Left ventricle myocardium superior (tissue), 1 donor: ENCODE measurements at places on chromosomes 7 and 10.

GRCh38 chr10:126090911-126091728 is 194.8 kb downstream of the FANK1 start:
- no peak for DNase-seq

GRCh38 chr10:116120688-116121455 is 152.1 kb downstream of the GFRA1 start:
- DNase-seq = no peak

DNA sequence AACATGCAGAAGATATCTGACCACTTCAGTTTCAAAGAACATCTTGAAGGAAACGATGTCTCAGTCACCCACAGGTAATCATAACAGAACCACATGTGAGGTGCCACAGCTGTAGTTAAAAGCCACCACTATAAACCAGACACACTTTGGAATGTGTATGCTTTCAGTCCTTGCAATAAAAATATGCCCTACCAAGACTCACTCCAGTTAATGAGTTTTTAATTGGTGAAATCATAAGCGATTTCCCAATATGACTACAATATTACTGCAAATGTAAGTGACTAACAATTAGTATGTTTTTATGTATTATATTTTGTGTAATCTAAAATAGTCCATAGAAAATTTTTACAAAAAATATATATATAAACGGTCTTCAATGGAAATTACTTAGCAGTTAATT is 428.2 kb downstream of the PARD3 start:
- DNase-seq = no peak

GRCh38 chr7:90180649-90181048 is 26.4 kb downstream of the STEAP1 start:
- DNase-seq = no peak

DNA sequence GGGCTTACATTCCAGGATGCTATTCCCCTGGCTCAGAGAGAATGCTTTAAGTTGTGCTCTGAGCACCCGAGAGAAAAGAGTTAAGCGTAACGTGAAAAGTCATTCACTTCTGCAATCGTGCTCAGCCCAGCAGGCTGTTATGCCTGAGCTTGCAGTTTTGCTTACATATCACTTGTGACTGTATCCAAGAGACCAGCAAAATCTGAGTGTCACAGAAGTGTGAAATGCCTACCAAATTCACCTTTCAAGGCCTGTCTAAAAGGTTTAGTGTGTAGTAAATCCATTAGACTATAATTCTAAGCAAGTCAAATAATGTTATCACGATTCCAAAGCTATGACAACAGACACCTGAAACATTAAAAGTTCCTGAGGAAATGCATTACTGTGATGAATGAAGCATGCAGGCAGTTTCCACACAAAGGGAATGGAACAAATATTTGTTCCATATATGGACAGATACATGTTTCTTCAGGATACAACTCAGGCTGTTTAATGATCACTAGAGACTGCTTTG is 20.1 kb downstream of the ITGB1 start:
- no peak for DNase-seq

DNA sequence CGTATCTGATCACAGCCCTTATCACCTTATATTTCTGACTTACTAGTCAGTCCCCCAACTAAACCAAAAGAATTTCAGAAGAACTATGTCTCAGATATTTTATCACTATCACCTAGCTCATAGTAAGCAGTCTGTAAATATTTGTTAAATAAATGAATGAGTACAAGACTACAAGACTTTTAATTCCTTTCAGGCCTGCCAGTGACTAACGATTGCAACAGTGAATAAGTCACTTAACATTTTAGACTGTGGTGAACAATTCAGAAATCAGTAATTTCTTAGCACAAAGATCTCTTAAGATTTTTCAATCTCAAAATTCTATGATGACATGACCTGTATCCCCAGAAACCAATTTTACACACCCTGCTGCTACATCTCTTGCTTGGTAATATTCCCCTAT is 162.2 kb downstream of the IMMP2L start:
- no peak for DNase-seq

- peak; percentile 53 for DNase-seq
Measured at GRCh38 chr7:74269757-74270277, 15.6 kb upstream of the RFC2 start.

DNA sequence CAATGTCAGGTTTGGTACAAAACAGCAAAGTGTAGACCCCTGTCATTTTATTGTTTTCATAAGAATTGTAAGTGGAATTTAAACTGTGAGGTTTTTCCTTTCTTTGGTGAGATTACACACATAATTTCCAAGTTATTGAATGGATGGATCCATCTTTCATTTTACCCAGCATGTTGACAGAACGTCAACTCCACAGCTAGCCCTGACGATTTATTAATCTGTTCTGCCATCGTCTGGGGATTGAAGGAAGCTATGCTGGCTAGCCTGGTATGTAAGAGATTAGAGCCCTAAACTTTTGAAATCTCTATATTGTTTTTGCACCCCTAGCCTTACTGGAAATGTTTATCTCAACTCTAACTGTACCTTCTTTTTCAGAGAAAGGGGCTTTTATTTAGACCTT is 8.6 kb downstream of the WNT16 start:
- no peak for DNase-seq

DNA sequence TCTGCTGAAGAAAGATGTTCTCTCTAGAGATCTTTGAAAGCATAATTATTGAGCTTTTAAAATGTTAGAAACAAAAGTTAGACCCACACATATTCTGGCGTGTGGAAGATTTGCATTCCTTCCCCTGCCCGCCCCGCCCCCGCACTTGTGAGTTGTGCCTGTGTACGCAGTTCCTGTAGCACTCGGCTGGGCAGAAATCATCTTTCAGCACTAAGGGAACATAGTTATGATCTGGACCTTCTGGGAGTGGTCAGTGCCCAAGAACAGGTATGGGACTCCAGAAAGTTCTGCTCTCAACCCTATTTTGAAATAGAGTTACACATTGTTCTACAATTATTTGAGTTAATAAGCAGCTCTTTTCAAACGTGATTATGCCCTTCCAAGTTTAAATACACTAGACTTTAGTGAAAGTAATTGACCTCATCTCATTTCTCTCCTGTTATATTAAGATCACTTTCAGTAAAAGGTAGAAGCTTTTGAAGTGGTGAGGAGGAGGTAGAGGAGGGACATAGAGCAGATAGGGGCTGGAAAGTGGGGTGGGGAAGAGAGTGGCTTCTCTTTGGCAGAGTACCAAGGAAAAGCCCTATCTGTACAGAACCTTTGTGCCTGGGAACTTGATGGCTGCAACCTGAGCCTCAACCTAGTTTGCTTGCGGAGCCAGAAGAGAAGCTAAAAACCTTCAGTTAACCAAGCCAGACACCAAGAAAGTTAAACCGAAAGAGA is 5.7 kb downstream of the BLVRA start:
- DNase-seq = no peak

DNA sequence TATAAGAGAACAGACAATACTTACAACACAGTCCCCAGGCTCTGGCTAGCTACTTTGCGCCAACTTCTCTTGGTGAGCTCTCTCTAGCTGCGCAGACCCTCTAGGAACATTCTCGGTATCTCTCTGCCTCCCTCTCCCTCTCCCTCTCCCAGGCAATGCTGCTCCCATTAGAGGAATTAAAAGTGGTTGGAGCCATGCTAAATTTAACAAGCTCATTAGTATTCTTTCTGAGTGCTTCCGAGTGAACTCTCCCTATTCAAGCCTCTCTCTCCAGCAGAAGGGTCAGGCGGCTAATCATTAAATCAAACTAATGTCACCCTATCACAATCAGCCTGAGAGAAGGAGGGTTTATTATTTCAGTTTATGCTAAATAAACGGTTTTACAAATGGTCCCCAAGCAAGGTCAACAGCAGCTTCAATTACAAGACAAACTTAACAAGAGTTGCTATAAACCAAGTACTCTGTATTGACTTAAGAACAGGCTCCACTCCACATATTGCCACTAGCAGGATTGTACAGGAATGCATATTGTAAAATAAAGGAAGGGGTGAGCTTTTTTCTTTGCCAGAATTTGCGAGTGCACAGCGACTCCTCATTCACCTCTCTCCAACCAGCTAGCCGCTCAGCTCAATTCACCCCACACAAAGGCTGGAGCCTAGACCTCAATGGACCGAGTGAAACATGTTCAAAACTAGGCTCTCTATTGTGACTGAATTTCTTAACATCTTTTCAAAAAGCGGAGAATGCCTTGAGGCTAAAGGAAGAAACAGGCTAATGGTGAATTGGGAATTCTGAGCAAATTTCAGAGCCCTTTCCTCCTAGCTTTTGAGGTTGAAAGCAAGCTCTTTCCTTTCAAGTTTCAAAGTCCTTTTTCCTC is 84.4 kb downstream of the GLI3 start:
- DNase-seq = no peak
